ENCODE measurements at places on chromosomes 3 and 15. TPM values are rescaled to one million over a fixed set of nuclear protein-coding genes. Genes with fewer than 3 reads are reported as not detected.

The A4GNT gene
- total RNA-seq: not detected

The C15orf62 gene
- total RNA-seq: 0.13 TPM

The ILDR1 gene
- total RNA-seq: not detected

The OIP5 gene
- 13.0 TPM for total RNA-seq

The OR5K2 gene
- not detected for total RNA-seq

The UBA7 gene
- 0.23 TPM for total RNA-seq

The IGSF11 gene
- total RNA-seq: 4.8 TPM

The TMEM108 gene
- not detected for total RNA-seq

The CHRM5 gene
- total RNA-seq: 0.02 TPM

The LCTL gene
- not detected for total RNA-seq

The POTEB3 gene
- not detected for total RNA-seq

The CLCN2 gene
- total RNA-seq: 5.7 TPM

The GXYLT2 gene
- total RNA-seq: 1.1 TPM

The DUOXA2 gene
- total RNA-seq: not detected

Data from A549 treated with Hydrocortisone at 1 μM for 4 hours (cell line).